ENCODE measurements at places on chromosomes 12 and 14.

- no peak for DNase-seq
These were observed 9.9 kb upstream of the LBHD2 start for GRCh38 chr14:103073876-103074728.

DNA sequence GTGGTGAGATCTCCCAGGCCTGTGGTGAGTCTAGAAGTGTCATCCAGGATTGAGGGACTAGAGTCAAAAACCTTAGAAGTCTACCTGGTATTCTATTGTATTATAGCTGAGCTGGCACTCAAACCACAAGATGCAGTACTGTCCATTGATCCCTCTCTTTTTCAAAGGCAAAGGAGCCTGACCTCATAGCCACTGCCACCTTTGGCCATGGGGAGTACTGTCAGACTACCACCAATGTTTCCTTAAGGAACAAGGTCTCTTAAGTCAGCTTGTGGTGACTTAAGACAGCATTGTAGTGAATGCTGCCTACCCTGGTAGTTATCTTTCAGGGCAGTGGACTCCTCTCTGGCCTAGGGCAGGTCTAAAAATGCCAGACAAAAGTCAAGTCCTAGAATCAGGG is 878.0 kb upstream of the MDGA2 start:
- no peak for DNase-seq

- DNase-seq = no peak
These were observed 329.2 kb downstream of the PCNX1 start for GRCh38 chr14:71236487-71236886.

GRCh38 chr12:72075401-72075800 is 136.8 kb downstream of the TPH2 start:
- DNase-seq = no peak

DNA sequence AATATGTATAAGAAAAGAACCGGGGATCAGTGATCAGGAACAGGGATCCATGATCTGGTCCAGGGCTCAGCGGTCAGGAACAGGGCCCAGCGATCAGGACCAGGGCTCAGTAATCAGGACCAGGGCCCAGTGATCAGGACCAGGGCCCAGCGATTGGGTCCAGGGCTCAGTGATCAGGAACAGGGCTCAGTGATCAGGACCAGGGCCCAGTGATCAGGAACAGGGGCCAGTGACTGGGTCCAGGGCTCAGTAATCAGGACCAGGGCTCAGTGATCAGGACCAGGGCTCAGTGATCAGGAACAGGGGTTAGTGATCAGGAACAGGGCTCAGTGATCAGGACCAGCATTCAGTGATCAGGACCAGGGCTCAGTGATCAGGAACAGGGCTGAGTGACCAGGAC is 56.3 kb downstream of the TMEM121 start:
- no peak for DNase-seq

DNA sequence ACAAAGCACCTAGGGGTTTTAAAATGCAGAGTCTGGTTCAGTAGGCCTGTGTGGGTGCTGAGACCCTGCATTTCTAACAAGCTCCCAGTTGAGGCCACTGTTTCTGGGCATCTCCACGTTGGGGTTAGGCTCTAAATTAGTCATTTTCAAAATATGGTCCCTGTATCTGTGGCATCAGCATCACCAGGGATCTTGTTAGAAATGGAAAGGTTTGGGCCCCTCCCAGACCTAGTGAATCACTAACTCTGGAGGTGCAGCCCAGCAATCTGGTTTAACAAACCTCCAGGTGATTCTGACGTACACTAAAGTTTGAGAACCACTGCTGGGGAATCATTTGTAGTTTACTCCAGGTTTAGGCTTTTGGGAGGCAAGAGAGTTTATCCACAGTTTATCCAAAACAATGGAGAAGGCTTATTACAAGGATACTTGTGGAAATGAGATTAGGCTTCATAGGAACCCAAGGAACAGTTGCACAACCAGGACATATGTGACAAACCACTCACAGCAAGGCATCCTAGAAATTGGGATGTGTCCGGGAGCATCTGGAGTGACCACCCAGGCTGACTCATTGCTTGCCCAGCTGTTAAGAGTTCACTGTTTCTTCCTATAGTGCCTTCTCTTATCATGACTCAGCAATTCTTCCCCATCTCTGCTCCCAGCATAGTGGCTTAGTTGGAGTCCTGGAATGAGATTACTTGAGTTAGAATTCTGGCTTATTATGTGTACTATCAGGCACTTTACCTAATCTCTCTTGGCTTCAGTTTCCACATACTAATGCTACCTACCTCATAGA is 71.6 kb upstream of the STXBP6 start:
- DNase-seq = no peak

- DNase-seq = no peak
These were observed 69.0 kb upstream of the VRK1 start for GRCh38 chr14:96727980-96728717.

GRCh38 chr14:52325126-52325525 is 11.0 kb downstream of the PTGER2 start:
- no peak for DNase-seq

DNA sequence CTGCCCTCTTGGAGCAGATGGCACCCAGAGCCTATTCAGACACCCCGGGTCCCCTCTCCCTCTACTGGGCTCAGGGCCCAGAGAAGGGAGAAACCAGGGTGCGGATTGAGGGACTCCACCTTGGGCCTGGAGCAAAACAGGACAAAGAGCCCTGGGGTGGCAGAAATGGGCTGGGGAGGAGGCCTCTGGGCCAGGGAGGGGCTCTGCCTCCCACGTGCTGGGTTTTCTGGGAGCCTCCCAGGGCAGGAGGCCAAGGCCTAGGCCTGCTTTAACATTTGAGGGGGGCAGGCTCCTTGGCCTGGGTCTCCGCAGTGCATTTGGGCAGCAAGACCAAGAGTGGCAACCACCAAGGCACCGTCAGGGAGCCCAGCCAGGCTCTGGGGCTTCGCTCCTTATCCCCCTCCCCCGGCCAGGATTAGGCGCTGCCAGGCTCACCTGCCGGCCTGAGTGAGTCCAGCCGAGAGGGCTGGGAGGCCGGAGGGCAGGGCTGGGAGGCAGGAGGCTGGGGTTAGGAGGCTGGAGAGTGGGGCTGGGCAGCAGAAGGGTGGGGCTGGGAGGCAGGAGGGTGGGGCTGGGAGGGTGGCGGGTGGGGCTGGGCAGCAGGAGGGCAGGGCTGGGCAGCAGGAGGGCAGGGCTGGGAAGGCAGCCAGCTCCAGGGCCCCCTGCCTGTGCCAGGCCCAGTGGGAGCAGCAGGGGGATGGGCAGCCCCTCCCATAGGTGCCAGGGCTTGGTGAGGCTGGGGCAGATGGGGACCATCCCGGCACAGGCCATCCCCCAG is 101.8 kb upstream of the EIF5 start:
- no peak for DNase-seq

DNA sequence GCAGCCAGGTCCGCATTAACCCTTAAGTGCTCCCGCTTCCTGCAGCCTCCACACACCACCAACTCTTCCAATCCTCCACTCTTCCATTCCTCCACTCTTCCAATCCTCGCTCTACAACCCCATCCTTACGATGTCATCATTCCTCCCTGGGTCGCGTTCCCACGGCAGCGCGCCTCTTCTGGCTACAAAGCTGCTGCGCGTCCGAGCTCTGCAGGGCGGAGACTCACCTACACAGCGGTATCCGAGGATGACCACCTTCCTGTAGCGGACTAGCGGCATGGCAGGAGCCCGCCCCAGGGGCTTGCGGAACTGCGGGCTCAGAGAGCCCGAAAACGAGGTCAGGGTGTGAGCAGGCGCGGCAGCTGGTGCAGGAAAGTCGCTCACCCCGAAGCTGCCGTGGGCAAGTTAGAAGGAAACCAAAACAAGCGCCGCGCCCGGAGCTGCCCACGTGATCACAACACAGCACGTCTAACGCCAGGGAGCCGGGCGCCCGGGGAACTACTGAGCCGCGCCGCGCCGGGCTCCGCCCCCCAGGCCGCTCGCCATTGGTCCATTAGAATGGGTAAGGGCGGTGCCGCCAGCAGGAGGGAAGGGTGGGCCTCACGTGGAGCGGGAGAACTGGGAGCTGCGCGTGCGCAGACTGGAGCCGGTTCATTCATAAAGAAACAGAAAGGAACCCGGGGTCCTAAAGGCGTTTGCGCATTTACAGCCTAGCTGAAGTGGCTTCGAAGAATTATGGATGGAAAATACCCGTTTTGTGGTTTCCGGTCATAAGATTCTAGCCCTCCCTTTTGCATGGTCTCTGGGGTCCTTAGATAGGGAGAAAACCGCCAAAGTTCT is at the start of gene RHEBL1:
Gene RHEBL1 (minus strand): TSS at position 473 of the 840 bp plus-strand sequence. CDS start 194 bp downstream, at position 279.
- DNase-seq = peak; percentile 98

DNA sequence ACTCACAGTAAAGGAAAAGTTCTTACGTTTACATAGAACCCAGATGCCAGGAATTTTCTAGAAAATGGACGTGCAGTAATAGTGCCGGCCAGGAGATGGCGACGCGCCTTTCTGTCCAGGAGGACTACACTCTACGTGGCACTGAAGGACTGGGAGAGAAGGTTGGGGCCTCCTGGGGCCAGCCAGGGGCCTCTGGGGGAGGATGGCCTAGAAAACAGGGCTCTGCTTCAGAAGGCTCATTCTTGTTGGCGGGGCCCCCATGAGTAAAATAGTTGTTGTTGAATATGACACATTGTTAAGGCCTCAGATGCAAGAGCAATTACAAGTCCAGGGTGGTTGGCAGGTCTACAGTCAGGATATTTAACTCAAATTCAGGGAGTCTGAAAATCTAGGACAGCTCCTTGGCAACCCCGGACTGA is 120.1 kb upstream of the MAX start:
- peak; percentile 27 for DNase-seq

DNA sequence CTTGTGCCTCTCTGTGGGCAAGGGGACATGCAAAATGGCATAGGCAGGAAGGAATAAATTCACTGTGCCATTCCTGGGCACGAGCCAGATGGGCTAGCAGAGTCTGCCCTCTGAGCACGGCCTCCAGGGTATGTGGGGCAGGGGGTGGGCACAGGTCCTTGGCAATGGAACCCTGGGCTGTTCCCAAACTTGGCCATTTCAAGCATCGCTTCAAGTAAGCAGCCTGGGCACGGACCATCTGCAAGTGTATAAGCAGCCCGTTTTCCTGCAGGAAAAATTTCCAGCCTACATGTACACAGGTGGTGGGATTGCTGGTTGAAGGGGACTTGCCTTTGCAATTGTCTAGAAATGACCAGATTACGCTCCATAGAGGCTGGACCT is 40.3 kb downstream of the CCDC85C start:
- no peak for DNase-seq

GRCh38 chr12:96831346-96831745 is 75.7 kb upstream of the NEDD1 start:
- DNase-seq = no peak

GRCh38 chr14:54138024-54138353 is 181.4 kb upstream of the BMP4 start:
- no peak for DNase-seq

DNA sequence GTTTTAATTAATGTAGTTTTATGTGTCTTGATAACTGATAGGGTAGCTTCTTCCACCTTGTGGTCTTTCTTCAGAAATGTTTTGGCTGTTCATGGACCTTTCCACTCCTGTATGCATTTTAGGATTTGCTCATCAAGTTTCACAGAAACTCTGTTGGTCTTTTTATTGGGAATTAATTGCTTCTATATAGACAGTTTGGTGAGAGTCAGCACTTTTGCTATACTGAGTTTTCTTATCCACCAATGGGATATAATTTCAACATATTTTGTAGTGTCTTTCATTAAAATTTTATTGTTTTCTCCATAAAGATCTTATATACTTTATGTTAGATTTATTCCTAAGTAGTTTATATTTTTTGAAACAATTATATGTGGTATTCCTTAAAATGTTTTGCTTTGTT is 7.8 kb downstream of the GOLGA5 start:
- no peak for DNase-seq

DNA sequence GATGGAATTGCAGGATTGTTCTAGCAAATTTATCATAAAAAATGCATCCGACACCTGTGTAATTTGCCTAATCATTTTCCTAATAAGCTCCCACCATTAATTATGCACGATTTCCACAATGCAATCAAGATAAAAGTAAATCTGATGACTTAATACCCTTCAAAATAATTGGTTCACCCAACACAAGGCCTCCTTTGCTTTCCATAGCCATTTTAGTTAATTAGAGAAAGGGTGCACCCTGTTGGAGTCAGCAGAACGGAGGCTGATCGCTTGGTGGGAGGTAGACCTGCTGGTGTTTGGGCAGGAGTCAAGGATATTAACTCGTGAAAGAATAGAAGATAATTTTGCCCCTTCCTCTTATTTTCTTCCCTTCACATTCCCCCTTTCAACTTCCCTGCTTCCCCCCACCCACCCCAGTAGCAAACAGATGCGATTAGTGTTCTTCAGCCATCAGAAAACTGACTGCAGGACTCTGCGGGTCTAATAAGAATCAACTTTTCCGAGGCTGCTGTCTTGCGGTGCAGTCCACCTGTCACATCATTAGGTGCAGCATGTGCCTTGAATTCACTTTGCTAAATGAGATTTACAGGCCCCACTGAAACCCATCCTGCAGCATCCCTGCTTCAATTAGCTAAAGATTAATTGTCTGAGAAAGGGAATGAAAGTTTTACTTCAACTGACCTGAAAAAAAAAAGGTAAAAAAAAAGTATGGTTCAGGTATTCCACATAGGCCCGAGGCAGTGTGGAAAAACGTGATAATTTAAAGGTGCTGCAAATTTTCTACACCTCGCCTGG is 553.7 kb upstream of the LMO3 start:
- no peak for DNase-seq

DNA sequence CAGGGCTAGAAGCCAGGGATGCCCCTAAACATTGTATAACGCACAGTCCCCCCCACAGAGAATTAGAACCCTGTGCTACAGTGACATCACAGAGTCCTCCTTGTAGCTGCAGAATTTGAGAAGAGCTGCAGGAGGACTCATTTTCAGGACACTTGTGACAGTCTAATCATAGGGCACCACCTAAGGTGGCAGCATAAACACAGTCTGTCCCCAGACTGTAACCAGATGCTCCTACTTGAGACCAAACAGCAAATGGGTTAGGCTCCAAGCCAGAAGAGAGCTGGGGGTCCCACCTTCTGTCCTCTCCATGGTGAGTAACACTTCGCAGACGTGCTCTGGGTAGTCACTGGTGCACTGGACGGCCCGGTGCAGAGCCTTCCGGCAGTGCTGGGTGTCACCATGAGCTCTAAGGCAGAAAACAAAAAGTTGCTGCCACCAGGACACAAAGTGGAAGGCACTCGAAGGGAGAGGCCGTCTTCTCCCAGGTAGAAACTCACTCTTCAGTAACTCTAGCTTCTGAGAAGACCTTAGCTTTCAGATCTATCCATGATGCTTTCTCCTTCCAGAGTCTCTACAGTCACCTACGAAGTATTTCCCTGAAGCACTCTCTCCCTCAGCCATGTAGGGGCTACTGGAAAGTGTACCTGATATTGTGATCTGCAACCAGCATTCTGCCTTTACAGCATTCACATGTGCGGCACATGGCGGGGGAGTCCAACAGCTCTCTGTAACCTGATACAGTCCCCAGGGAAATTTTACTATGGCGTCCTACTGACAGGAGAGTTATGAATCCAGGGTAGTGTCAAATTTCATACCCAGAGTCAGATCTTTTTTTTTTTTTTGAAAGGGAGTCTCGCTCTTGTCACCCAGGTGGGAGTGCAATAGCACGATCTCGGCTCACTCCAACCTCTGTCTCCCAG is 17.1 kb downstream of the FICD start:
- DNase-seq = no peak

- DNase-seq = no peak
These were observed at the start of gene LGALS3 for GRCh38 chr14:55129086-55129427. Gene LGALS3, plus strand, starts transcription at chr14:55129252. Its CDS starts 8,122 bp downstream, at chr14:55137374.

GRCh38 chr12:29782871-29783772 is 620 bp downstream of the TMTC1 start:
- no peak for DNase-seq

GRCh38 chr12:113642216-113642615 is 170.5 kb upstream of the LHX5 start:
- no peak for DNase-seq

- DNase-seq = no peak
These were observed 3.7 kb upstream of the TRPV4 start for GRCh38 chr12:109836916-109837315.
